CD4-positive, alpha-beta T cell treated with Interleukin-4 for 4 hours (primary cell): ENCODE measurements at places on chromosomes 6 and 20.

DNA sequence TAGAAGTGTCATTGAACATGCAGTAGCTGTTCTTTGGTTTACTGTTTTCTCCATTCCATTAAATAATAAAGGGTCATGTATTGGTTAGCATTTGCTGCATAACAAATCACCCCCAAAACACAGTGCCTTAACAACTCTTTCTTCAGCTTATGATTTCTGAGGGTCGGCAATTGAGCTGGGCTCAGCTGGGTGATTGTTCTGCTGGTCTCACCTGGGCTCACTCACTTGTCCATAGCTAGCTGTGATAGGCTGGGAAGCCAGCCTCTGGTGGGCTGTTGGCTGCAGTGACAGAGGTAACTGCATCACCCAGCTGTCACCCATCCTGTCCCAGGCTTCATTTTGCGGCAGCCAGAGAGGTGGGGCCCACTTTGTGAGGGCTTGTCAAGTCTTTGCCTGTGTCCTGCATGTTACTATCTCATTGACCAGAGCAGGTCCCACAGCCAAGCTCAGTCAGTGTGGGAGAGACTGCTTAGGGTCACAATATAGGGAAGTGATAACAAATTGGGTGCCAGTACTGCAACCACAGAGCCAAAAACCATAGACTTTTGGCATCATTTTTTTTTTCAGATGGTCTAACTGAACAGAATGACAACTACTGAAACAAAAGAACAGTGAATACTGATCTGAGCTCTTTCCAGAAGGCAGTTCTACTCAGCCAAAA is 76.9 kb downstream of the SYNDIG1 start:
- DNase-seq: no peak

- DNase-seq: no peak
These were observed 3.6 kb downstream of the MRGBP start for GRCh38 chr20:62799873-62800272.

GRCh38 chr6:110534731-110535492 is 58.5 kb upstream of the SLC22A16 start:
- DNase-seq: no peak

GRCh38 chr20:32152421-32153155 is 43.1 kb downstream of the TM9SF4 start:
- DNase-seq: no peak

DNA sequence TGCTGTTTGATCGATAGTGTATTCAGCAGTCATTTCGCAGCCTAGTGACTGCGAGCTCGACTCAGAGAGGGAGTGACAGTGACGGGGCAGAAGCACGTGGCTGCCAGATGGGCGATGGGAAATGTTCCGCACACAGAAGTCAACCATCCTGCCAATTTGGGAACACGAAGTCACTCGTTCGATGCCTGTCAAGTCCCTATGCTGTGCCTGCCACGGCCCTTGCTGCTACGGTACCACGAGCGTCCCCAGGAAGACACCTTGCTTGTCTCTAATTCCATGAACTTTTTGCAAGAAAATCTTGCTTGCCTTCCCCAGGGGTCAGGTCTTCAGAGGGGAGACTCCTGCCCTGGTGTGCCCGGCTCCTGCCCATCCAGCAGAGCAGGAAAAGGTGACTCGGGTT is 17.0 kb upstream of the STX16 start:
- DNase-seq: no peak

DNA sequence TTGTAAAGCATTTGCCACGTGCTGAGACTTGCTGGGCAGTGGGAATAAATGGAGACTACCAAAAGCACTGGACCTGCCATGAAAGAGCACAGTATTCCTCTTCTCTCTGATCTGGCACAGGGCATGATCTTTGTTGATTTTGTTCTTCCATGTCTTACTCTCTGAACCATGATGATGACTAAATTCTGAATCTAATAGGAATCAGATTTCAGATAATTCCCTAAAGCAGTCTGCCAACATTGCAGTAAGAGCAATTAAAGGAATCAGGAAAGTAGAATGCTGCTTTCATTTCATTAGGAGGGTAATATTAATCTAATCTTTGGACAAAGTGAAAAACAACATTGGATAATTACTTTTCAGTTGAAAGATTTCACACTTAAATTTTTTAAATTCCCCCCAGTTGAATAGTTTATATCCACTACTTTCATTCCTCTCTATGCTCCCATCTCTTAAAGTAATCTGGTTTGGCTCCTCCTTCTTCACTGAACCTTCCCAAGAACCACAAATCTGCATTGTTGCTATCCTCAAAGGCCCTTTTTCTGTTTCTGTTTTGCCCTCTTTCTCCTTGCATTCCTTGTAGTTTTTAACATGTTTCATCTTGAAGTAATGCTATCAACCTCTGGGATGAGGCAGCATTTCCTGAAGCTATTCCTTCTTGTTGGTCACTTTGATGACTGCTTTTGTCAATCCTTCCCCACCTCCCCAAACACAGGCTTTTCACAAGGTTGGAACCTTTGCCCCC is 243.2 kb upstream of the TENT5A start:
- no peak for DNase-seq

- no peak for DNase-seq
These were observed 96.2 kb upstream of the MAP7 start for GRCh38 chr6:136646377-136646776.

DNA sequence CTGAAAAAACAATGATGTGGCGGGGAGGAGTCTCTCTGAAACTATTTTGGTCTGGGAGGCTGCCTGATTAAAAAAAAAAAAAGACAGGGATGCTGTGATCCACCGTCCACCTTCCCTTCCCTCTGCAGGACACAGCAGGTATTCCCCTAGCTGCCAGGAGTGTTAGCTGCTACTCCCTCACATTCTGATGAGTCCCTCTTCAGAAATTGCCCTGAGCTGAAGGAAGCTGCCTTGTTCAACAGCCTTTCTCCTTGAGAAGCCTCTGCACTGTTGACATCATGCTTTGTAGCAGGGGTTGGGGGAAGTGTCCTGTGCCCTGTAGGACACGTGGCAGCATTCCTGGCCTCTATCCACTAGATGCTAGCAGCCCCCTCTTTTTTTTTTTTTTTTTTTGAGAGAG is 71.7 kb upstream of the ZMYND8 start:
- no peak for DNase-seq

- DNase-seq: no peak
These were observed 67.6 kb upstream of the BTBD3 start for GRCh38 chr20:11849976-11850670.

DNA sequence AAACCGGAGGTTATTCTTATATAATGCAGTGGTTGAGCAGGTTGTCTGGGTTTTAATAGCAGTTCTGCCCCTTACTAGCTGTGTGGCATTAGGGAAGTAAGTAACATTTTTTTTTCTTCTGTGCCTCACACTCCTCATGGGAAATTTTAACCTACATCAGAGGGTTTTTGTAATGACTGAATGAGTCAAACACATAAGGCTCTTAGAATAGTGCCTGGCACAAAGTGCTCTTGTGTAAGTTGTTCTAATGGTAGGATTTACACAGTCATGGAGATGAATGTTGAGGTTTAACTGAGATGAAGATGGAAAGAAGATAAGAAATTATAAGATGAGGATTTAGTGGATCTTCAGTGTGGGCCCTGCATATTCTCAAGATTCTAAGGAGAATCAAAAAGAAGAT is 68.4 kb upstream of the PHIP start:
- DNase-seq: no peak

DNA sequence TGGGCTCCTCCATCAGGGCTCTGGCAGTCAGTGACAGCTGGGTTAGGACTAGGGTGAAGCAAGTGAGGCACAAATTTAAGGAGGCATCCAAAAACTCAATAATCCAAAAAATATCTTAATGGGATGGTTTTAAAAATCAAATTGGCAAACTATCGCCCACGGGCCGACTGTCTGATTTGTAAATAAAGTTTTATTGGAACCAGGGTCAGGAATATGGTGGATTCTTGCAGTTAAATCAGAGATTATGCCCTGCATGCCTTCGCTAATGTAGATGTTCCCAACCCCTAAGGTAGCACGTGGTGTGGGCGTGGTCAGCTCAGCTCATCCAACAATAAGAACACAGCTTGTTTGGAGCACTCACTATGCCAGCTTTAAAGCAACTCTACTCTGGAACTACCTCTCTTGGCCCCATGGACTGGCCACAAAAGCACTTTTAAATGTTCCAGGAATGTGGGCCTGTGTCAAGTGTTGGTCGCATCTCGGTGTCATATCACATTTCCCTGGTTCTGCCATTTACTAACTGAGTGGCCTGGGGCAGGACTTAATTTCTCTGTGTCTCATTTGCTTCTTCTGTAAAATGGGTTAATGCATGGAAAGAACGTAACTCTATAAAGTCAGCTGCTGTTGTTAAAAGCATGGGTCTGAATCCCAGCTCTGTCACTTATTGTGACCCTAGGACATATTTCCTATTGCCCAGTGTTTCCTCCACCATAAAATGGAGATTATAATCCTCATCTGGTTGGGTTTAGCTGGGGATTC is 7.0 kb downstream of the TP53RK start:
- DNase-seq: no peak
